ENCODE measurements at places on chromosomes 3 and 15.
A peak's percentile ranks its signal among the peaks of the same experiment; 100 is the strongest.

GRCh38 chr3:105367063-105367405 is 325 bp downstream of the ALCAM start:
- DNase-seq = no peak

DNA sequence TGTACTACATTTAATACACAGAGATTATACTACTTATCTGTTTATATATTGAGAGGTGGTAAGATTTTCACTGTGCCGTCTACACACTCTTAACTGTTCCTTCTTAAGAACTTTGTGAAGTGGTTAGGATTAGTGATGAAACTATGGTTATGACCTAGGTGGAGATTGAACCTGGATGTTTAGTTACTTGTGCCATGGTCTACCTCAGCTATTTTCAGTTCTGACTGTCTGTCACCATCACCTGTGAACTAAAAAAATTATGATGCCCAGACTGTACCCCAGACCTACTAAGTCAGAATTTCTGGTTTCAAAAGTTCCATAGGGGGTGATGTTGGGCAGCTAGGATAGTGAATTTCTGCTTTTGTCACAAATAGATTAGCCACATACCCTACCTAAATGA is 6.4 kb downstream of the RASA2 start:
- DNase-seq = no peak

DNA sequence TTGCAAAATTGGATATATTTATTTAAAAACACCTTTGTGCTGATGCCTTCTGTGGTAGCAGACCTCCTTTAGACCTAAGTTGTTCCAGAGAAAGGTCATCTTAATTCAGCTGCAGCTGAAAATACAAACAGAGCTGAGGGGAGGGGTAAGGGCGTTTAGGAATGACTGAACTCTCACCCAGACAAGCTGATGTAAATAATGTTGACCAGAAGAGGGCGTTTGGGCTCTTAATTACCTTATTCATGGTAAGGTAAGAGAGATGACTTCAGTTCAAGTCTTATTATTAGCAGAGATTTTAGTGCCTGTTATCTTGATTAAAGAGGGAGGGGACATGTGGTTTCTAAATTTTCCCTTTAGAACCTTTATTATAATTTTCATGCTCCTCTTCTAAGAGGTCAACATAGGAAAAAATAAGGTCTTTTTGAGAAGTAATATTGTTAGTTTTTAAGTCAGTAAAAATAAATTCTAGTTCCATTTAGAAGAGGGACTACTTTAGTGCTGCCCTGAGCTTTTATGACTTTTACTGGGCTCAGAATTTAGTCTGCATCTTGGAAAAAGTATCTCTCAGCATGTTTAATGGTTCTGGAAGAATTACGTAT is 46.3 kb downstream of the GPR171 start:
- peak; percentile 43 for DNase-seq

- no peak for DNase-seq
These were observed 90.6 kb downstream of the CNTN3 start for GRCh38 chr3:74523811-74524210.

DNA sequence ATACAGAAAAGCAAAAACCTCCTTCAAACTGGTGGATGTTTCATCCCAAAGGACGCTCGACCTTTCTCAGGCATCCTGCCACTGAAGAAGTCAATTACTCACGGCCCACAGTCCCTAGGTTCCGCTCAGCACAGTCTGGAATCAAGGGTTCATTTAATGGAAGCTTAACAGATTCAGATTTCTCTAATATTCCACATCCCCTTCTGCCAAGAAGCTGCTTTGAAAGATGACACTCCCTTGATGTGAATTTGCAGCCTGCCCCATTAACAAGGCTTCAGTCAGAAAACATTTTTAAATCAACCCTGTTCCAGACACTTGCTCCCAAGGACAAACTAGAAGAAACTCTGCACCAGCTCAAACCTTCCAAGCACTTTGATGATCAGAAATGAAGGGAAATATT is 81.2 kb downstream of the LIPC start:
- DNase-seq = no peak
